Fibroblast of villous mesenchyme (primary cell): ENCODE measurements at places on chromosomes 13 and 19. TPM values are rescaled to one million over a fixed set of nuclear protein-coding genes. Genes with fewer than 3 reads are reported as not detected.

Gene ZNF653
- total RNA-seq, result 3.9 and 4.7 TPM in 2 replicates

Gene PSPN
- 0.97 and 1.7 TPM in 2 replicates for total RNA-seq

Gene ZNF865
- 1.3 and 1.9 TPM in 2 replicates for total RNA-seq

Gene CEACAM7
- not detected in 2 replicates for total RNA-seq

Gene SIGLECL1
- total RNA-seq, result not detected in 2 replicates

DNA sequence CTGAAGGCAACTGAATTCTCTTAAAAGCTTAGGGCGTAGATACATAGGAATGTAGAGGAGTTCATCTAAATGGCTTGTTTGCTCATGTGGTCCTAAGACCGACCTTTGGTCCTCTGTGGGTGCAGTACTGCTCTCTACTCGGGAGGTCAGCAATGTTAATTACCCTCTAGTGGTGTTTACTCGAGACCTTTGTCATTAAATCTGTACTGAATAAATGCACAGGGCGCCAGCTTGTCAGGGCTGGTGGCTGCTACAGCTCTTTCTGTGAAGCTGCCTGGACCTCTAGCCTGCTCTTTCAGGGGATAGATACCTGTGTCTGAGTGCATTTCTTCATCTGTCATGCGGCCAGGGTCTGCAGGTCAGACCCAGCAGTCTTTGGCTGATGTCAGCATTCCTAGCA is 29.2 kb upstream of the MPHOSPH8 start:
- DNase-seq, result no peak

DNA sequence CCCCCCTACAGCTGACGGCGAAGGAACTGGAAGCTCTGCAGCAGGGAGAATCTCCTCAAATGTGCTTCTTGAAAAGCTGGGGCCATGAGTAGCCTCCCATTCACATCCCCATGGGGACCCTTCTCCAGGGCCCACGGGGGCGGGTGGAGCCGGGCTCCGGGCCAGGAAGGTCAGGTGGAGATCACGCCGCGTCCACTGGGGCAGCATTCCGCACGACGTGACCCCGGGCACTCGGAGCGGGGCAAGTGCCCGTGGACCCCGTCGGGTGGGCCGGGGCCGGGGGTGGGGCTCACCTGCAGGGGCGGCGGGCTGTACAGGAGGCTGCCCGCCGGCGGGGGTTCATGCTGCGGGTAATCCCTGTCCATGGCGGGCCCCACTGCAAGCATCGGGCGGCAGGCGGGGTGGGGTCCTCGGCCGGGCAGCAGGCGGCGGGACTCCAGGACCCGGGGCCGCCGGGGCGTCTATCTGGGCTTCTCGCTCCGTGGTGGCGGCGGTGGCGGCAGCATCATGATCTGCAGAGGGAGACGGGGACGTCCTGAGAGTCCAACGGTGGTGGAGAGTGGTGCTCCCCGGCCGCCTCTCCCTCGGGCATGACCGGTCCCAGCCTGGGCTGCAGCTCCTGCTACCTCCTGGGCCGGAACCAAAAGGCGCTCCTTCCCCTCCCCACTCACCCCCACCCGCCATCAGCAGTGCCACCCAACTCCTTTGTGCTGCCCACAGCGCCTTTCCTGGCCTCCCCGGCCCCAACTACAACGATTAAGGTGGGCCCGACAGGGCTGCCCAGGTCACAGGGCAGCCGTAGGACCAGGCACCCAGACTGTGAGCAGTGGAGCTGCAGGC is 20.0 kb downstream of the SBNO2 start:
- DNase-seq, result no peak

GRCh38 chr13:105213512-105213911 is 1322.0 kb downstream of the EFNB2 start:
- DNase-seq, result no peak

- no peak for DNase-seq
Observed at GRCh38 chr13:24180750-24181377, 20.3 kb downstream of the SPATA13 start.

GRCh38 chr19:10390652-10391286 is 10.4 kb upstream of the TYK2 start:
- peak; percentile 78 for DNase-seq

DNA sequence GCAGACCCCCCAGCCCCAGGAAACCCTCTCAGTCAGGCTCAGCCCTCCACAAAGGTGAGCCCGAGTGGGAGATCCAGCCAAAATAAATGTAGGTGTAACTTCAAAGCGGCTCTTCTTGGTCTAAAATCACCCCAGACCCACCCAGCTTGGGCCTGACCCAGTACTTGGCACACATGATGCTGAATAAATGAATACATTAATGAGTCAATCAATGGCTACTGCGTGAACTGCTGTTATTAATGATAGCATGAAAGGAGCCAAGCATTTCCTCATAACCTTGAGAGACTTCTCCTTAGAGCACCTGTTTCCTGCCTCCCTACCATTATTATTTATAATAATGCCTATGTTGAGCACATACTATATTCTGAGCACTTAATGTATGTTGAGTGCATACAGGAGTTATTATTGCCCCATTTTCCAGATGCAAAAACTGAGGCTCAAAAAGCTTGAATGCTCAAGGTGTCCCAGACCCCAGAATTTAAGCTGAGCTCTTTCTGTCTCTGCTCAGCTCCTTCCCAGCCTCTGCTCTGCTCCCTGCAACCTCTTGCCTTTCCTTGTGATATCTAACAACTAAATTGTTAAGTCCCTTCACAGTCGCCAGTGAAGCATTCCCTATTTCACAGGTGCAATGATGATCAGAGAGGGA is 4.3 kb downstream of the NOTCH3 start:
- DNase-seq, result no peak

- DNase-seq, result no peak
Observed at GRCh38 chr13:43934273-43934672, 54.6 kb downstream of the LACC1 start.

DNA sequence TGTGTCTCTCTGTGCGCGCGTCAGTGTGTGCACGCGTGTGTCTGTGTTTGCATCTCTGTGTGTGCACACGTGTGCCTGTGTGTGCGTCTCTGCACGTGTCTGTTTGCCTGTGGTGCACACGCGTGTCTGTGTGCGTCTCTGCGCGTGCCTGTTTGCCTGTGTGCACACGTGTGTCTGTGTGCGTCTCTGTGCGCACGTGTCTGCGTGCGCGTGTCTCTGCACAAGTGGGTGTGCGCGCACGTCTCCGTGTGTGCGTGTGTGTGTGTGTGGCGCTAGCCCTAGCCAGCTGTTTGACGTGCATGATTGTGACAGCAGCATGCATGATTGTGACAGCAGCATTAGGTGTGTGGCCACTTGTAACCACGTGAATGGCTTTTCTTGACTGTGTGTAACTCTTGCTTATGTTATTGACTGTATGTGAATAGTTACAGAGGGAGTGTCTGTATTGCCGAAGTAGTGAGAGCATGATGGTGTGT is 31.1 kb downstream of the ZNF146 start:
- DNase-seq, result no peak

DNA sequence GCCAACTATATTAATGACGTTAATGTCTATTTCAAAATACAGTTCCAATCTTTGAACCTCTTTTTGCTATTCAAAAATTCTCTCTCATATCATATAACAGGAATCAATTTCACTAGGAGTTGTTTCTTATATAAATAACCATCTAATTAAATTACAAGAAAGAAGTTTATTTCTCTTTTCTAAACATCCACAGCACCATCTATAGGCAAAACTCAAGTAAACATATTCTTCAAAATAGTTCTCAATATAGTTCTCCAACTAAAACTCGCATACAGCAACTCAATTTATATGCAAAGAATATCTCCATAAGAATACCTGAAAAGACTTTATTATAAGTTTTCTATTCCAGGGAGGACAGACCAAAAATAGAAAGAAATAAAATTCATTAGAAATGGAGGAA is 65.6 kb downstream of the RBM26 start:
- no peak for DNase-seq

- DNase-seq, result no peak
Observed at GRCh38 chr13:27857282-27857681, 62.5 kb upstream of the PDX1 start.

DNA sequence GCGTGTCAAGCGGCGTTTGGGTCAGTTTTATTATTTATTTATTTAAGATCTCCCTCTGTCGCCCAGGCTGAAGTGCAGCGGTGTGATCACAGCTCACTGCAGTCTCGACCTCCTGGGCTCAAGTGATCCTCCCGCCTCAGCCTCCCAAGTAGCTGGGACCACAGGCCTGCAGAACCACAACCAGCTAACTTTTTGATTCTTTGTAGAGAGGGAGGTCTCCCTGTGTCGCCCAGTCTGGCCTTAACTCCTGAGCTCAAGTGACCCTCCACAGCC is 713 bp downstream of the MRPS12 start:
- DNase-seq, result no peak
